ENCODE measurements at places on chromosomes 3 and 15.

DNA sequence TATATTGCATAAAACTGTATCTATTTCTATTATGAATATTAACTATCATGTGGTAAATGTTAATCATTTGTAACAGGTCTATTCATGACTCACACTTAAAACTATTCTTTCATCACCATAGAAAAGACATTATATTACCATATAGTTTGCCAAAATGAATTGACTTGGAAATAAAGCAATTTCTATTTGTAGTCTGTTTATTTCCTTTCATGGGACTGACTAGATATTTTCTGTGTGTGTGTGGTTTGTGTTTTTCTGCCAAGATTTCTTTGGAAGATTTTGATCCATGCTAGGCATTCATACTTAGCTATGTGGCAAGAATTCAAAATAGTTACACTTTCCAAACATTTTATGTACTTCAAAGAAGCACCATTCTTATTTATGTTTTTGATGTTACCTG is 522.5 kb upstream of the AGTR1 start:
- no peak for DNase-seq

GRCh38 chr3:194779729-194780224 is 94.1 kb downstream of the FAM43A start:
- DNase-seq = no peak

- DNase-seq = no peak
These were observed 522.2 kb downstream of the FHIT start for GRCh38 chr3:60729056-60729455.

GRCh38 chr15:44668921-44669320 is 5.5 kb upstream of the SPG11 start:
- no peak for DNase-seq

DNA sequence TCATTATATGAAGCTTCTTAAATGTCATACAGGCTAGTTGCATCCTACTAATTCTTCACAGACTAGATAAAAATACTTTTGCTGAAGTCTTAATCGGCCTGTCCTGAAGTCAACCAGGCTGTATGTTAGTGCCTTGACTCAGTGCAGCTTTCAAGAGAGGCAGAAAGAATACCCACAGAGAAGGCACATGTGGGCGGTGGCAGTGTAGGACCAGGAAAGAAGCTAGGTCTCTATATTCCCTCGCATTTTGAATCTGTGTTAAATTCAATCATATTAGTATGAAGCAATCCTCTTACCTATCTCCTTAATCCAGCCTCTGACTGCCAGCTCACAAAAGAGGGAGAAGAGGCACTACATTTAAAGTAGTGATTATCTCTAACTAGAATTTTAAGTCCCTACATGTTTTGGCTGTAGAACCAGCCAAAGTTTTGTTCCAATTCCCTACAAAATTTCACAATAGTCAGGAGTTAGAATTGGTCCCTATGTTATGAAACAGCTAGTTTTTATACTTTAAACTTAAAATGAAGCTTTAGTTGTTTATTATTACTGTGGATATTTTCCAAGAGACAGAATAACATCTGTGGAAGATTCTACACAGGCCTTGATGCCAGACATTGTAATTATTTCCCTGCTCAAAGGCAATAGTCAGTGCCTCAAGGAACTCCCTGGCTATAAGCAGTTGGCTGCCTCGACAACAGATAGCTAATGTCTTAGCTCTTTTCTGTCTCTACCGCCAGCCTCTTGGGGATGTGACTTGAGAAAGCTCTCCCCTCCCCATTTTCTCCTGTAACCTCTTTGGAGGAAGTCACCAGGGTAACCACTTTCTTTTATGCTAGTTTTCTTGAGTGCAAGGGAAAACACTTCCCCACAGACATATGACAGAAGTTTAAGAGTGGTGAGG is 31.9 kb downstream of the CRTC3 start:
- no peak for DNase-seq

GRCh38 chr15:88882785-88883184 is 12.6 kb downstream of the HAPLN3 start:
- no peak for DNase-seq

DNA sequence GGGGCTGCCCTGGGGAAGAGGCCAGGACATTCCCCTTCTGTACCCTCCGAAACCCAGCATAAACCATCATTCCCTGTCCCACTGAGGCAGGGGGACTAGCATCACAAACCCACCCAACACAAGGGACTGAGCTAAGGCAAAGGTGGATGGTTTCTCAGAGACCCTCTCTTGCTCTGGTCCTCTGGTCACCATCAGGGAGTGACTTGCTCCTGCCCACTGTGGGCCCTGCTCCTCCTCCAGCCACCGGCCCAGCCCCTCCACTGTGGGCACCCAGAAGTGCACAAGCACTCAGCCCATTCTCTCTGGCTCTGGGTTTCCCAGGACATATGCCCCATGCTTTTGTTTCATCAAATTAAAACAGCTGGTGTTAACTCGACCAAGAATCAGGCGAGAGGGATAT is 44.9 kb downstream of the PTH1R start:
- DNase-seq = no peak

DNA sequence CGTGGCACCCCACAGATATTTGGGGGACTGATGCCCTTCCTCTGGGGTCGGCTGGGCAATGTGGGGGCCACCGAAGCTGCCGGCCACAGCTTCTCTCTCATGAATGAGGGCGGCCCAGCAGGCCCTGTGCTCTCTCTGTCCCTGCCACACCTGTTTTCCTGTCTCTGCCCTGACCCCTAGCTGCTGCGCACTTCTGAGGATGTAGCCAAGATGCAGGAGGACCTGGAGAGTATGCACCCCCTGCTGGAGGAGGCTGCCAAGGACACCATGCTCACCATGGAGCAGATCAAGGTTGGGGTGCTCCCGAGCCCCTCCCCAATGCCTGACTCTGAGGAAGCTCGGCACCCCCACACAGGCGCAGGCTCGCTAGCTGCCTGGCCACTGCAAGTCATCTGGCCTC is 59.7 kb downstream of the SEMA3G start:
- peak; percentile 19 for DNase-seq

DNA sequence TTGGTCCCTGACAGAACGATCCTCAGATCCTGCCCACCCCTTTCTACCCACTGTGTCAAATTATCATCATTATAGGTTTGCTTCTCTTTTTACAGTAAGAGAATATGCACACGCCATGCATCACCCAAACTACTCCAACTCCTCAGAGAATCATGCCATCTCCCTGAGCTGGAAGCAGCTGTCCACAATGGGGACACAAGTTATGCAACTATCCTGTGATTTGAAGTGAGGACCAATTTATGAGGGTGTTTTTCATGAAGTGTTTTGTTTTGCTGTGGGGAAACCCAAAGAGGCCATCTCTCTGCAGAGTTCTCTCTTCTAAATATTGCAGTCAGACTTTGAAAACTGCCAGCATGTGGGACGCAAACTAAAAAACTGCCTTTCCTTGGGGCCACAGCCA is 35.8 kb upstream of the TNFSF10 start:
- no peak for DNase-seq

DNA sequence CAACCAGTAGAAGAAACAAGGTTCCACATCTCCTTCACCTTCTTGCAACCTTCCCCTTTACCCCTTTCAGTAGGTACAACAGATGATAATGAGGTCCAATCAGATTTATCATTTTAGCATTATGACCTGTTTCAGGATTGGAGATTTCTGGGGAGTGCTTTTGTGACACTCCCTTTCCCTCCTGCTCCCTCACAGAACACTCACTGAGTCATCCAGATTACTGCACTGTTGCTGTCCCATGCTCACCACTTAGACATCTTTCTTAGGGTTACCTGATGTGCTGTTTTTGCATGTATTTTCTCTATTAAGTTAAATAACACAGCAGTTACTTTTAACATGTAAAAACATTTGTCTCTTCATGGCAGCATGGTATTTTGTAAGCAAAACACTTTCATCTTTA is 118.5 kb downstream of the MFSD1 start:
- no peak for DNase-seq

GRCh38 chr3:142495103-142495502 is 47.3 kb upstream of the XRN1 start:
- DNase-seq = no peak

GRCh38 chr3:122572940-122573412 is 4.5 kb upstream of the PARP15 start:
- DNase-seq = no peak
